ENCODE measurements at places on chromosomes 13 and 19.
A peak's percentile ranks its signal among the peaks of the same experiment; 100 is the strongest.

DNA sequence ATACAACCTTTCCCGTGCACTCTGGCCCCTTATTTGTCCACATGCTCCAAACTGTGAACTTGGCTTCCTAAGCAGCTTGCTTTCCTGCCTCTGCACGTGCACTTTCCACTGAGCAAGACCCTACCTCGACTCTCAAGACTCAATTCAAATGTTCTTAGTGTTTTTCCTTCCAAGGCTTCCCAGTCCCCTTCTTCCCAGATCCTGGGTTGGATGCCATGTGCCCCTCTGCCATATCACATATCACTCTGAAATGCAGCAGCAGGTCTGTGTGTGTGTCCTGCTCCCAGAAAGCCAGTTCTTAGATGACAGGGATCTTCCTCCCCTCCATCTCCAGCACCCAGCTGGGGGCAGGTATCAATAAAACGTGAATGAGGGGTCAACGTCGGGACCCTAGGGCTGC, 3.0 kb downstream of the ZNF557 start:
- DNase-seq, result peak; percentile 6

- no peak for DNase-seq
Observed at GRCh38 chr13:58399263-58399662, 767.7 kb downstream of the PCDH17 start.

DNA sequence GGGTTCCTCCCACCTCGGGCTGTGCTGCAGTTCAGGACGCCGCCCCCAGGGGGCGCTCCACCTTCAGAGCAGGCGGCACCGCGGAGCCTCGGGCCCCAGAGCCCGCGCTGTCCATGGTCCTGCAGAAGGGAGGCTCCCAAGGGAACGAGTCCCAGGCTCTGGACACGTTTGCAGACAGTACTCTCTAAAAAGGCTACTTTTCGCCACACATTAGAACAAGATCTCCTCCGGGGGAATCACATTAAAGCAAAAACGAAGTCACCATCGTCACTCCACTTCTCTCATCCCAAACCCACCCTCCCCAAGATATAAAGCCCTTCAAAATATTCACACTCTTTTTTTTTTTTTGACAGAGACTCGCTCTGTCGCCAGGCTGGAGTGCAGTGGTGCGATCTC, 4.6 kb upstream of the SIGLEC10 start:
- DNase-seq, result peak; percentile 90

DNA sequence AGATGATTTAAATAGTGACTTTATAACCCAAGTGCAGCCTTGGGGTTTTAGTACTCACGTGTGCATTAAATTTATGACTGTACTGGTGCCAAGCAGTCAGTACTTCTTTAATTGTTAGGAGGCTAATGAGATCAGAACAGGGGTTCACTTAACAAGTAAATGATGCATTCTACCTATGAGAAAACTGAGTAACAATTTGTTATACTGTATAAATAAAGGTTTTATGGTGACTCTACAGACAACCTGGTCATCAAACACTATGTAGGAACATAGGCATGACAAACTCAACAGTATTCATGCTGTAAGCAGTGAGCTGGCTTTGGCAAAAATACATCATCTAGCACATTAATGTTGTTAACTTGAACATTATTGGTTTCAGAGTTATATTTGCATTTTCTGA, 75.6 kb downstream of the UBL3 start:
- DNase-seq, result no peak

GRCh38 chr19:46224773-46225172, 4.8 kb upstream of the IGFL1 start:
- no peak for DNase-seq

DNA sequence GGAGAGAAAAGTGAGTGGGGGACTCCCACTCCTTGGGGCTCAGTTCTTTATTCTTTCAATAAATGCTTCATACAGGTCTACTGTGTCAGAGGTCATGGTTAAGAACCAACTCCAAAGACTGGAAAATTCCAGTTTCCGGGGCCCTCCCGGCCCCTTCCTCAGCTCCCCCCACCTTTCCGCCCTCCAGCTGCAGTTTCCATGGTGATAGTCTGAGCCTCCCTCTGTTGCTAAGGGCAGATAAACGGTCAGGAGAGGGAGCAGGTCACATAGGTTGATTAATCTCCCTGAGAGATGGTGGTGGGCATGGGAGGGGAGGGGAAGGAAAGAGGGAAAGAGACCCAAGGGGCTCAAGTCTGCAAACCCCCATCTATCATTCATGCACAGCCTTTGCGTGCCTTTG, 131.5 kb upstream of the USP29 start:
- no peak for DNase-seq

DNA sequence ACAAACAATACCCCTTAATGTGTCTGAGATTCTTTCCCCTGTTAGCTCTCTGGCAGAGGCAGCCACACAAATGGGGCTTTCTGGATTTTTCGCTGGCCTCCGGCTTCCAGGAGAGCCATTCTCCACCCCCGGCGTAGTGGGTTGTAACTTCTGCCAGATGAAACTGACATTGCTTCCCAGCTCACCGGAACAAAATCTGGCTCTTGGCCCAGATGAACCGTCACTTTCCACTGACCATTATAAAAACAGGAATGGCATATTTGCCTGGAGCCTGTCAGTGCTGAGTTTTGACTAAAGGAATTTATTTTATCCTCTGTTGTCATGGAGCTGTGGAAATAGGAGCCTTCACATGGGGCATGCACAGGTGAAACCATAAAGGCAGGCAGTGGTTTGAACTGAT, 120.6 kb upstream of the GPR12 start:
- DNase-seq, result no peak

DNA sequence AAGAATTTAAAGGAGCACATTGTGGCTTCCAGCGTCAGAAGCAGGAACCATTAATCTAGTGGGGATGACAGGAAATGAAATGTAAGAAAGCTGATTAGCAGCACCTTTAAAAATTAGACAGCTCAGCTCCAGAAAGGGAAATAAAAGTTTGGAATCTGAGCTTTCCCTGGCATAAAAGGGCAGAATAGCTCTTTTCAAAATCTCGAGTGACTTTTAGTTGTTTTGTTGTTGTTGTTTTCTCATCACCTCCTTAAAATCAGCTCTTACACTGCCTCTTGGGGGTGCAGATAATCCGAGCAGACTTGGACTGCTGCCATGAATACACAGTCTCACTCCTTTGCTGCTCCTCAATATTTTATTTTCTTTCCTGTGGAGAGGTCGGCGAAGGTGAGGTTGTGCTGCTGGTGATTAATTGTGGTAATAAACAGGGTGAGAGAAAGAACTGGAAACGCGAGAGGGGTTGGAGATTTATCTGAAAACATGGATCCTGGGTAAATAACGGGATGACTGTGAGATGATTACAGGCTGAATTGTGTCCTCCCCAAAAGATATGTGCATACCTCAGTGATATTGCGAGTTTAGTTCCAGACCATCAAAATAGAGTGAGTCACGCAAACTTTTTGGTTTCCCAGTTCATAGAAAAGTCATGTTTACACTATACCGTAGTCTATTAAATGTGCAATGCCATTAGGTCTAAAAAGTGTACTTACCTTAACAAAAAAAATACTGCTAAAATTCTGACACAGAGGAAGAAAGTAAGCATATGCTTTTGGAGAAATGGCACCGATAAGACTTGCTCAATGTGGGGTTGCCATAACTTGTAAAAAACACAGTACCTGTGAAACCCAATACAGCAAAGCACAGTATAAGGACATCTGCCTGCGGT, 787.7 kb downstream of the UQCRFS1 start:
- DNase-seq, result no peak

DNA sequence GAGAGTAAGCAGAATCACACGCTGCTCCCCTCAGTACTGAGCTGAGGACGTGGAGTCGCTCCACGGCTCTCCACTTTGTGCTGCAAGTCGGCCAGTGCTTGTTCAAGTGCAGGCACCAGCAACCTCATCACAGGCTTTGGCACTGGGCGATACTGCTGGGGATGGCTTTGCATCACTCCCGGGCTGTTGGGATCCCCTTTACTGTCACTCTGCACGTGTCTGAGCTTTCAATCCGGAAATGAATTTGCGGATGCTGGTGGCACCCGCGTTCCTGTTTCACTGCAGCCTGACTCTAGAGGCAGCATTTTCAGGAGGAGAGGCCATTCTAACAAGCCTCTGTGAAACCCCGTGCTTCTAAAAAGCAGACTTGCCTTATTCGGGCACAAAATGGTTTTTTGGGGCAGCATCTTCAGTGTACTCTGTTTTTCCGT, 19.1 kb downstream of the SMARCA4 start:
- DNase-seq, result no peak

DNA sequence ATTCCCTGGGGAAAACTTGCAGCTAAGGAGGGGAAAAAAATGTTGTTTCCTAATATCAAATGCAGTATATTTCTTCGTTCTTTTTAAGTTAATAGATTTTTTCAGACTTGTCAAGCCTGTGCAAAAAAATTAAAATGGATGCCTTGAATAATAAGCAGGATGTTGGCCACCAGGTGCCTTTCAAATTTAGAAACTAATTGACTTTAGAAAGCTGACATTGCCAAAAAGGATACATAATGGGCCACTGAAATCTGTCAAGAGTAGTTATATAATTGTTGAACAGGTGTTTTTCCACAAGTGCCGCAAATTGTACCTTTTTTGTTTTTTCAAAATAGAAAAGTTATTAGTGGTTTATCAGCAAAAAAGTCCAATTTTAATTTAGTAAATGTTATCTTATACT, 33.6 kb downstream of the TNFSF11 start:
- no peak for DNase-seq

DNA sequence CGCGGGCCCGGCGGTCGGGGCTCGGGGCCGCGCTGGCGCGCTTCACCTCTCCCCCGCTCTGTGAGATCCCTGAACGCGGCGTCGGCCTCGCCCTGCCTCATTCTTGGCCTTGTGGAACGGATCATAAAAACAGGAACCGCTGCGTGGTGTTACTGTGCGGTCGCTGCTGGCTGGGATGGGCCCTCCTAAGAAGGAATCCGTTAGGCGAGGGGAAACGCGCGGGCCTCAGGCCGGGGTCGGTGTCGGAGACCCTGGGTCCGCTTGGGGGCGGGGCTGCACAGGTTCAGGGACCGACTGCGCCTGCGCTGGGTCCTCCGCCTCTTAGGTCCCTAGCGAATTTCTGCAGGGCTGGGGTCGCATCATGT, 381 bp downstream of the CKAP2 start:
- peak; percentile 39 for DNase-seq

DNA sequence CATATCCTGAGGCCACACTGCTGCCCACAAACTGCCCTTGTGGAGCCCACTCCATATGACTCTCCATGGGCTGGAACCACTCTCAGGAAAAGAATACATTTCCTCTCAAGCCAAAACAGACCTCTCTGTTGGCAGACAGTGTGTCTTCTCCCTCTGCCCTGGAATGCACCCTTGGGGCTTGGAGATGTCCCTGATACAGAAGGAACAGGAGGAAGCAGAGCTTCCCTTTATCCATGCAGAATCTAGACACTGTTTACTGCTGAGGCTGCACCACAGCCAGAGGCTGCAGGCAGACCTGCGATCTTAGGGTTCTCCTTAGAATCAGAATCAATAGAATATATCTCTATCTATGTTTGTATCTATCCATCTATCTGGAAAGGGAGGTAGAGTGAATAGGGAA, 26.8 kb upstream of the CYP4F8 start:
- DNase-seq, result no peak

DNA sequence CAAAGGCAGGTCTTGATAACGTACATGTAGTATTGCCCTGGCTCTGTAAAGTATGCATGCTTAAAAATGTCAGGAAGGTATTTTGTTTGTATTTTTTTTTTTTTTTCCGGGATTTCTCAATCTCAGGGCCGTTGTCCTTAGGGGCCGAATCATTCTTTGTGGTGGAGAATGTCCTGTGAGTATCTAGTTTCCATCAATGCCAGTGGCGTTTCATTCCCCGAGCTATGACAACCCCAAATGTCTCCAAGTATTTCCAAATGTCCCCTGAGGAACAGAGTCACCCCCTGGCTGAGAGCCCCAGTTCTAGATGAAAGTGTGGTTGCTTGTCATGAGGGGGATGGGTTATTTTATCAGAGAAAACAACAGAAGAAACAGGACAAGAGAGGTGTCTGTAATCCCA, 68.7 kb downstream of the ACSBG2 start:
- DNase-seq, result no peak

DNA sequence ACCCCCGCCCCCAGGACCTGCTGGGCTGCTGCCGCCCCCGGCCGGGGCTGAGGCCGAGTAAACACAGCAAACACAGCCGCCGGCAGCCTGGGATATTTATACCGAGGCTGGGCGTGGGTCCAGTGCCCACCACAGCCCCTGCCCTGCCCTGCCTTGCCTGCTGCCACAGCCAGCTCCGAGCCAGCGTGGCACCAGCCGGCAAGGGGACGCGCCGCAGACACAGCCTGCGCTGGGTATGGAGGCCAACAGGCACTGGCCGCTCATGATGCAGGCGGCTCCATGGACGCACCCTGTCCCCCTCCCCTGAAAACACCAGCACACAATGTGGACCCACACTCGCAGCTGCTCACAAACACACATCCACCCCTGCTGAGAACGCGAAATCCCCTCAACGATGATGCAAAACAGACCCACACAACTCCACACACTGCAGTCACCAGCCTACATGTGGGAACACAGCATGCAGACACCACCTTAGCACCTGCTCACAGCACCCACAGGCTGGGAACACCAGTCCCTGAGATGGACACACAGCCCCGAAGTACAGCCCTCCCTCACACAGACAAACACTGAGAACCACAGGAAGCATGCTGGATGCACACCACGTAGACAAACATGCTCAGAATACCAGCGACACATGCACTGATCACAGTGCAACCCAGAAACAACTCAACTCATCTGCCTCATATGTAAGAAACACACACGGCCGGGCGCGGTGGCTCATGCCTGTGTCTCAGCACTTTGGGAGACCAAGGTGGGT, 16.2 kb downstream of the CCDC97 start:
- no peak for DNase-seq

DNA sequence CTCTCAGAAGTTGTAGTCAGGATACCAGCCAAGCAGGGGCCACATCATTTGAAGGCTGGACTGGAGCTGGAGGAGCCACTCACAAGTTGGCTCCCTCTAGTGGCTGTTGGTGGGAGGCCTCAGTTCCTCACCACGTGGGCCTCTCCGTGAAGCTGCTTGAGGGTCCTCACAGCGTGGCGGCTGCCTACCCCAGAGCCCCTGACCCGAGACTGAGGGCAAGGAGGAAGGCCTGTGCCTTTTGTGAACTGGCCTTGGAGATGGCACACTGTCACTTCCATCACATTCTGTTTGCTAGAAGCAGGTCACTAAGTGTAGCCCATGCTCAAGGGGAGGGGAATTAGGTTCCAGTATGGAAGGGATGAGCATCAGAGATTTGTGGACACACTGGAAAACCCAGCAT, 14.6 kb downstream of the GNA11 start:
- peak; percentile 62 for DNase-seq

DNA sequence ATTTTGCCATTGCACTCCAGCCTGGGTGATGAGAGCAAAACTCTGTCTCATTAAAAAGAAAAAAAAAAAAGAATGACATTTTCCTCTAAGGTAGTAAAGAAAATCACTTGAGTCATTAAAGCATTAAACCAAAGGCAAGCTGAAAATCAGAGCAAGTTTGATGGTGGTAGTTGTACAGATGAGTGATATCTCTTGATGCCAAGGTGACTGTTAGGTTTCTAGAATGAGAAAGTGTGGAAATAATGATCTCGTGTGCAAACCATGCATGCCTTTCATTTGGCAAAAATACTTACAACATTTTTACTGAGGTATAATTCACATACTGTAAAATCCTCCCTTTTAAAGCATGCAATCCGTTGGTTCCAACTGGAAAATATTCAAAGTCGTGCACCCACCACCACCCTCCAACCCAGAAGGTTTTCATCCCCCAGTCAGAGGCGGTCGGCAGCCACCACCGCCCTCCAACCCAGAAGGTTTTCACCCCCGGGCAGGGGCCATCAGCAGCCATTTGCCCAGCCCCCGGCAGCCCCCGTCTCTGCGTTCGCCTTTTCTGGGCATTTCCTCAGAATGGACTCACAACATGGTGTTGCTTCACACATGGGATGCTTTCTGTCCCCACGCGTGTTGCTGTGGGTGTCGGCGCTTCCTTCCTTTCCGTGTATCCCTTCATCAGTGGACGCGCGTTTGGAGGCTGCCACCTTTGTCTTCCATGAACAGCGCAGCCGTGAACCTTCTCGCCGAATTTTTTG, 90.2 kb downstream of the ATP11A start:
- DNase-seq, result no peak
